Diencephalon (tissue), 1 donor: ENCODE measurements at places on chromosomes 6 and 20. TPM values are rescaled to one million over a fixed set of nuclear protein-coding genes. Genes with fewer than 3 reads are reported as not detected.

Gene PSMF1
- total RNA-seq = 37.8 TPM

Gene PROKR2
- total RNA-seq = 4.8 TPM

Gene STK4
- total RNA-seq = 31.6 TPM

Gene BPIFB6
- not detected for total RNA-seq

Gene UQCC2
- 33.9 TPM for total RNA-seq

Gene TCP11
- total RNA-seq = 0.23 TPM

Gene GNRH2
- total RNA-seq = not detected

Gene TNNC2
- total RNA-seq = not detected

Gene LPA
- 7.6 TPM for total RNA-seq

Gene EPPIN
- total RNA-seq = not detected

Gene HSPA12B
- total RNA-seq = 3.2 TPM

Gene TMEM200A
- total RNA-seq = 21.2 TPM

Gene SLC44A4
- not detected for total RNA-seq

Gene SLC13A3
- 6.9 TPM for total RNA-seq

Gene CEP43
- total RNA-seq = 55.4 TPM

Gene MTCH1
- total RNA-seq = 201 TPM

Gene LHFPL5
- 2.1 TPM for total RNA-seq

Gene BIRC7
- not detected for total RNA-seq

Gene MLIP
- total RNA-seq = 9.7 TPM

Gene MMP24
- total RNA-seq = 80.5 TPM

Gene MMUT
- 32.8 TPM for total RNA-seq
